ENCODE measurements at places on chromosomes 1 and 21.

DNA sequence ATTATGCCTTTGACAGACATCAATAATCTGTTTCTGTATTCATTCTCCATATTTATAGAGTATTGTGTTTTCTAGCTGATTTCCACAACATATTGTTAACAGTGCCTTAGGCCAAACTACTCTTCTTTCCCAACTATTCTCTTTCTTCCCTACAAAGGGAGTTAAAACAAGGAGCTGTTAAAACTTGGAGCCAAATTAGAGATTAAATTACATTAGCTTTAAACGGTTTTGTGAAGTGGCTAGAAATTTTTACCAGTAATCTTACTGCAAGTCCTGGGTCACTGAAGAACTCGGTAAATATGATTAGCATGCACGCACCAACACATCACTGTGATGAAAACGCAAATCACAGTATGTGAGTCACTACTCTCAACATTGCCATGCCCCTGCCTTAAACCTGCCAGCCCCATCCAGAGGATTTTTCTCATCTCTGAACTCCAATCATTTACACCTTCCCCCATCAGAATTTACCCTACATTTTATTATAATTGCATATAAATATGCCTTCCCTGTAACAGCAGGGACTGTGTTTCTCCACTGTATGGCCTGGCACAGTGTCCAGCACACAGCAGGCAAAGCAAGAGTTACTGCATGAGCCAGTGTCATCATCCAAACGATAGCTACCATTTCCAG is 1.5 kb upstream of the PRDX6 start:
- DNase-seq = no peak

DNA sequence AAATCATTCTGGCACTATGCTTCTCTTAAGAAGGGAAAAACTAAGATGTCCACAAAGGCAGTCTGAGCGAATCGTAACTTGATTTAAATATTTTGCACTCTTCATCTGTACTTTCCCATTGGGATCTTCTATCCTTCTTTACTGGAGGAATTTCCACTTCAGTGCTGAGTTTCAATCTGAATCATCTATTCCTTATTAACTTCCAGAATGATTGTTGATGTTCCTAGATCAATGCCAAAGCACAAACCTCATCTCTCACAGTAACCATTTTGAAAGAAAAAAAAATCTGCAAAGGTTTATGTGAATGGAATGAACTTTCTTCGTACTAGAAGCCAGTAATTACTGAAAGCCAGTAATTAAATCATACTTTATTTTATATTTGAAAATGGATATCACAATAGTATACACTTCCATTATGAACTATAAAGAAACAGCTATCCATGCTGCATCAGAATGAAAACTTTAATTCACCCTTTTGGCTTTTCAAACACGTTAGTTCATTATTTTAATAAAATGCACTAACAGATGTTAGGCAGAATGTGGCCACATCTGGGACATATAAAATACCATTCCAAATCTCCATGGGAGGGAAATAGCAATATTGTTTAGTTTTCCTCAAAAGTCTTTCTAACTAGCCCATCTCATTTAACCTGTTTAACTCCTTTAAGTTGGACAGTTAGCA is 5.5 kb upstream of the RNF2 start:
- DNase-seq = no peak

DNA sequence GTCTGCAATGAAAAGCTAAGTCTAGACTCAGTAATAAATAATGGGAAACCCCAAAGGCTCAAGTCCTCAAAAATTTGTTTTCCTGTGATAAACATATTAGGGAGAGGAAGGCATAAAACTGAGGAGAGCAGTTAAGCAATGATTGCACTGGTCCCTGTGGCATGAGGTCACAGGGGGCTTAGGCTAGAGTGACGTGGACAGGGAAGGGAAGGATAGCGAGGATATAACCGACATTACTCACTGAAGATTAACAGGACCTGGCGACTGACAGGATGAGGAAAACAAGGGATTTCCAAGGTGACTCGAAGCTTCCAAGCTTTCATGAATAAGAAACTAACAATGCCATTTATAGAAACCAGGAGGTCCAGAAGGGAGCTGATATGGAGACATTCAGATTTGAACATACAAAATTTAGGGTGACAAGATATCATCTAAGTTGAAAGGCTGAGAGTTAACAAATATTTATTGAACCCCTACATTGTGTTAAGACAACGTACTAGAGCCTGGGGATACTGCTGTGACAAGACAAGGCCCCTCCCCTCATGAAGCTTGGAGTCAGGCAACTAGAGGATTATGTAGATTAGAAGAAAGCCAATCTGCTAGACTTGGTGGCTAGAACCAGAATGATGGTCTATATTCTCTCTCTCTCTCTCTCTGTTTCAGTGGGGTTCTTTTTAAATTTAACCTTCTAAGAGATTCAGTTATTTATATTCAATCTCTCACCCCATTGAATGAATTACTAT is 33.2 kb upstream of the PKN2 start:
- DNase-seq = no peak

GRCh38 chr1:207579436-207579799 is 65.5 kb upstream of the CR1L start:
- DNase-seq = peak; percentile 85

- no peak for DNase-seq
Observed at GRCh38 chr1:91569411-91570119, 68.9 kb downstream of the CDC7 start.

DNA sequence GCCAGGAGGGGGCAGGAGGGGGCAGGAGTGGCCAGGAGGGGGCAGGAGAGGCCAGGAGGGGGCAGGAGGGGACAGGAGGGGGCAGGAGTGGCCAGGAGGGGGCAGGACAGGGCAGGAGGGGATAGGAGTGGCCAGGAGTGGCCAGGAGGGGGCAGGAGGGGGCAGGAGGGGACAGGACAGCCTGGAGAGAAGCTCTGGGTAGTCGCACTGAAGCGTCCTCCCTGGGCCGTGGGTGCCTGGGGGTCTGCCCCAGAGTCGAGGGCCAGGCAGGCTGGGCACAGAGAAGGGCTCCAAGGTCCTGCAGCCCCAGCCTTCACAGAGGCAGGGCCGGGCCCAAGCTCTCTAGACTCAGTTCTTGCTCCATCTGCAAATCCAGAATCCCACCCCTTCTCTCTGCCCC is 22.9 kb downstream of the MEGF6 start:
- DNase-seq = no peak

- DNase-seq = no peak
Observed at GRCh38 chr1:40982721-40983120, 3.2 kb downstream of the CTPS1 start.

- DNase-seq = no peak
Observed at GRCh38 chr1:176444286-176444685, 18.7 kb upstream of the PAPPA2 start.

DNA sequence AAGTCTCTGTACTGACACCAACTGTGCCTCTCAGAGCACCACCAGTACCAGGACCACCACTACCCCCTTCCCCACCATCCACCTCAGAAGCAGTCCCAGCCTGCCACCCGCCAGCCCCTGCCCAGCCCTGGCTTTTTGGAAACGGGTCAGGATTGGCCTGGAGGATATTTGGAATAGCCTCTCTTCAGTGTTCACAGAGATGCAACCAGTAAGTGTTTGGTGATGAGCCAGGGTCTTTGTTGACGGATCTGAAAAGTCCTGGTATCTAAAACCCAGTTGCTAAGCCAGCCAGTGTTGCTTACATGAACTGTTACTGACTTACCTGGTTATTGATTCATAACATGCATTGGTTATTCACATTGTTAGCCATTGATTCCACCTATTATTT is 1.1 kb downstream of the C1orf56 start:
- DNase-seq = no peak

GRCh38 chr1:209130886-209131285 is 452.6 kb upstream of the CAMK1G start:
- peak; percentile 45 for DNase-seq

DNA sequence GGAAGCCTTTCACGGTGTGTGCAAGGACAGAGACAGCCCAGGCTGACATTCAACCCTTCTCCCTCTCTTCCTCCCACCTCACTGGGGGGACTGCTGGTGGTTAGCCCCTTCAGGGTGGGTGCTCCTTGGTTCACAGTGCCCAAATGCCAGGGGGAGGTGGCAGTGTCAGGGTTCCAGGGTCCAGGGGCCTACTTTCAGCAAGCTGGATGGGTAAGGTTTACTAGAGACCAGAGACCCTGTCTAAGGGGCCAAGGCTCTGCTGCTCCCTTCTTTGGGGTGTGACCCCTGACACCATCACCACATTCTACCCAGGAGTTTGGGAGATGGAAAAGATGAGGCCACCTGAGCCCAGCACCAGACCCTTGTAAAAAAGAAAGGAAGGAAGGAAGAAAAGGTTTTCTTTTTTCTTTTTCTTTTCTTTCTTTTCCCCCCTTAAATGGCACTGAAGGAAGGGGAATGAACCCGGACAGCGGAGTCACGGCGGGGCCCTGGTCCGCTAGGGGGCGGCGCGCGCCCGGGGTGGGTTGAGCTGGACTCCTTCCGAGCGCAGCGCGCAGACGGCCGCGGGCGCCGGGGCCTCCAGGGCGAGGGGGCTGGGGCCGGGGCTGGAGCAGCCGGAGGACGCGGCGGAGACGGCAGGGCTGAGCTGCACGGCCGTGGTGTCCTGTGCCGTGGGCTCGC is 18.8 kb downstream of the KNCN start:
- DNase-seq = peak; percentile 55

- DNase-seq = no peak
Observed at GRCh38 chr1:200180821-200181220, 153.3 kb downstream of the NR5A2 start.

DNA sequence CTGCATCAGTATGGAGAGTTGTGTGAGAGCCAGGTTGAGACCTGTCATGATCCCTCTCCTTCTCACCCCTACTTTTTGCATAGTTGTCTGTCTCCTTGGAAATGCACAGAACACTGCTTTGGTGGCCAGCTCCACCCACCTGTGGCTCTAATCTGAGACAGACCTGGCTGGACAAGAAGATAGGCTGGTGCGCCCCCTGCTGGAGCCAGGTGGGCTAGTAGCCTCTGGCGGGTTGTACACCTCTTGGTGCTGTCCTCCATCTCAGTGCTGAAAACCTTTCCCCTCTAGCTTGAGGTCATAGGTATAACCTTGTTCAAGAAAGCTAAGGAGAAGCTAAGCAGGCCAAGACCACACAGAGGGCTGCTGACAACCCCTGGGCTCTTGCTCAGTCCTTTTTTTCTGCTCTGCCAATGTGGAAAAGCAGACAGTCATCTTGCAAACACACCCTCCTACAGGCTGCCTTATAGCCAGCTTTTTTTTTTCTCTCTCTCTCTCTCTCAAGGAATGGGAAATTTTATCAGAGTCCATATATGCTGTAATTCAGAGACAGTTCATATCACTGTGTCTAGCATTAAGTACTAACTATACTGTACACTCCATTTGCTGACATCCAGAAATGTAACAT is 58.8 kb upstream of the SPATA6 start:
- peak; percentile 94 for DNase-seq

Data from H9 (cell line).